ENCODE measurements at places on chromosomes 4 and X. TPM values are rescaled to one million over a fixed set of nuclear protein-coding genes. Genes with fewer than 3 reads are reported as not detected.

CDKN2AIP gene
- polyA plus RNA-seq = 6.9 TPM

GRCh38 chrX:1137531-1137930, 74.9 kb downstream of the CRLF2 start:
- H3K27me3 ChIP-seq = no peaks in the 10 kb centered on the region
- no peak overlapping the region for H3K4me3 ChIP-seq
- H3K27ac ChIP-seq = no peak overlapping the region
- no peak for DNase-seq
- H3K4me1 ChIP-seq = no peaks in the 10 kb centered on the region

GRCh38 chr4:15469402-15470127, at the start of gene CC2D2A:
Gene CC2D2A, plus strand, starts transcription at chr4:15469882. Its CDS starts 6,051 bp downstream, at chr4:15475933.
- no peak for DNase-seq
- H3K27me3 ChIP-seq = no peaks in the 10 kb centered on the region
- peak within 1 kb of the TSS; percentile 26 for H3K27ac ChIP-seq
- no peaks in the 10 kb centered on the region for H3K36me3 ChIP-seq
- peak within 1 kb of the TSS; percentile 71 for H3K4me3 ChIP-seq

DNA sequence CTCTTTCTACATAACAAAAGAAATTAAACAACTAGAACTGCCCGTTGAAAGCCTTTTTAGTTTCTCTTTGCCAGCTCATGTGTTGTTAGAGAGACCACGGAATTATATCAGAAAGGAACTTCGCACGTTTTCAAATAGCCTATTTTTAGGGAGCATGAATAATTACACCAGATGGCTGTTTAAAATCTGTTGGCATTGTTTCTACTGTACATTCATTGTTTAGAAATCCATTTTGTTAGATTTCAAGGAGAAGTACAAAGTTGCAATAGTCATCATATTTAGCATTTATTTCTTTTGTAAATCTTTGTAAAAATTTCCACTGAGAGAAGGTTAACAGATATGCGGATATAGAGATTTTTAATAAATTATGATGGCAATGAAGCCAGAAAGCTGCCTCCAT, 403.0 kb upstream of the HS3ST1 start:
- no peak overlapping the region for H3K27ac ChIP-seq
- no peak overlapping the region for H3K4me3 ChIP-seq
- H3K27me3 ChIP-seq = no peaks in the 10 kb centered on the region
- no peak for DNase-seq

DNA sequence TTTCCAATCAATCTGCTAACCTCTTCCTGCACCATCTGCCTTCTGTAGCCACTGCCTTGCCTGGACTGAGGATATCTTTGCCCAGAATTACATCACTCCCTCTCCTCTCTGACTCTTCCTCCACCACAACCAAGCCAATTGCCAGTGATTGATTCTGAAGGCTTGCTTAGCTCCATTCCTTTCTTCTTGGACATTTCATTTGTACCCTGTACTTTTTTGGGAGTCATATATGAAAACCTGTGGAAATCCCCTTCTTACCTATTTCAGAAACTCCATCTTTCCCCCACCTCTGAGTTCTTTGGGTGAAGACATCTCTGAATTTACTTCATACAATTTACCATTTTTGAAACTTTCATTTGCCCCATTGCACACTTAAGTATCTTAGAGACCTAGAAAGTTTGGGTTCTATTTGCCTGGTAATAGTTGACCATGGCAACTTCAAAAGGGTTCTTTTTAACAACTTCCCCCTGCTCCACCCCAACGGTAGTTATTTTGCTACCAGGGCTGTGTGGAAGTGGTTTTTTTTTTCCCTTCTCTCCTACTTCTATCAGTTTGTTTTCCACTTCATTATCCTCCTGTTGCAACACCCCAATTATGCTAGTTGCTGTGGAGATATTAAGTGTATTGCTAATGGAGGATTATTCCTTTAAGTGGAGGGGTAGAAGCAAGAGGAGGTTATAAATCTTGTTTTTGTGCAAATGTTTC, 14.3 kb downstream of the SGMS2 start:
- DNase-seq = no peak
- H3K27ac ChIP-seq = no peak overlapping the region
- H3K4me1 ChIP-seq = peaks cover 3% of the 10 kb centered on the region
- no peak overlapping the region for H3K4me3 ChIP-seq
- H3K36me3 ChIP-seq = no peaks in the 10 kb centered on the region
- no peaks in the 10 kb centered on the region for H3K27me3 ChIP-seq

GRCh38 chr4:47837908-47838294, at the start of gene CORIN:
Gene CORIN, minus strand, starts transcription at chr4:47838067. Its CDS starts 118 bp downstream, at chr4:47837949.
- peaks cover 3% of the 10 kb centered on the region for H3K27me3 ChIP-seq
- peak within 1 kb of the TSS; percentile 82 for H3K27ac ChIP-seq
- H3K4me1 ChIP-seq = peaks cover 34% of the 10 kb centered on the region
- H3K36me3 ChIP-seq = no peaks in the 10 kb centered on the region

- no peaks in the 10 kb centered on the region for H3K27me3 ChIP-seq
- no peak overlapping the region for H3K4me3 ChIP-seq
- H3K27ac ChIP-seq = no peak overlapping the region
- H3K4me1 ChIP-seq = no peaks in the 10 kb centered on the region
- H3K36me3 ChIP-seq = no peaks in the 10 kb centered on the region
Measured at GRCh38 chrX:35743331-35743730, 54.8 kb upstream of the MAGEB16 start.

- H3K36me3 ChIP-seq = no peaks in the 10 kb centered on the region
- peaks cover 5% of the 10 kb centered on the region for H3K27me3 ChIP-seq
- no peak overlapping the region for H3K4me3 ChIP-seq
- no peak overlapping the region for H3K27ac ChIP-seq
Measured at GRCh38 chrX:134533952-134534351, 74.0 kb downstream of the HPRT1 start.

All from heart left ventricle (tissue), 16 donors.